ENCODE measurements at places on chromosomes 12 and 14.

GRCh38 chr12:95198914-95199313 is 18.4 kb downstream of the FGD6 start:
- no peak for DNase-seq

DNA sequence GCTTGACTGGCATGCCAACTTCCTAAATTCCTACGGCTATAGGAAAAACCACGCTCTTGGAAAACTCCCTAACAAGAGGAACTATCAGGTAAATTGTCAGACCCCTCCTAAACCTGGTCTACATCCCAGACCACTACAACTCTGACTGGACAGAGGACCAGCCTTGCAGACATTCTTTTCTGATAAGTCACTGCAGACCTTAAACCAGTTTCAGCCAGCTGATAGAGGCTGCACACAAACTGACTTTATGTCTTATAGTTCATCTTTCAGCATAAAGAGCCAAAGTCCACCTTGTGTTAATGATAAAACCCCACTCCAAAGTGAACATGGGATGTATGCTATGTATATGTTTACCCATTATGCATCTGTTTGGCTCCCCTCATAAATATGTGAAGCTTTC is 166.6 kb downstream of the KTN1 start:
- no peak for DNase-seq

DNA sequence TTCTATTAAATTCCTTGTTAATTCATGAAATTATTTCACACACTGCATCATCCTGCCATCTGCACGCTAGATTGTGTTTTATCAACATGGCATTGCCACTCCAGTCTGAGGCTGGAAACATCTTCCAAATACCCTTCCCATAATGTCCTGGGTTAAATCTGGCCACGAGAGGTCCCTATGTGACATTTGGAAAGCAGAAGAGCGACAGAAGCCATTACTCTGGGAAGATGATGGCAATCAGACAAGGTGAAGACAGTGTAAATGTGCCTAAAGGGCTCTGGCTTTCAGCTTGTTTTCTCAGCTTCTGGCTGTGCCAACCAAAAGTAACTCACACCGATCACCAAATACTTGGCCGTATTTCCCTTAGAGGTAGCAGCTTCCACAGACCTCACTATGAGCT is 144.8 kb downstream of the CAPZA3 start:
- no peak for DNase-seq

DNA sequence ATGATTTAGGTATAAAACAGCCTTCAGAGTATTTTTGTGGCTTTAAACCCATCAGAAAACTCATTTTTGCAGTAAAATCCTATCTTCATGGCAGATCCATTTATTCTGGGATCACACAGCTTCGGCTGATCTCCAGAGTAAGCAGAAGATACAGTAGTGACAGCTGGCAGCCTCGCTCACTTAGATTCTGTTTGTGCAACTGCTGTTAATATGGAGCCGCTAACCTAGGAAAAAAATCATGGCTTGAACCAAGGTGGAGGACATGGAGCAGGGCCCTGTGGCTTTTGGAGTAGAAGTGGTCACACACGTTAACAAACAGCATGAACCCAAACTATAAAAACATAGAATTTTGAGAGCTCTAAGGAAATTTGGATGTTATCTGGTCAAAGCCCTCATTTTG is 137.2 kb upstream of the ARHGAP5 start:
- DNase-seq: no peak

- no peak for DNase-seq
Observed at GRCh38 chr14:87960013-87960787, 32.8 kb downstream of the GALC start.

DNA sequence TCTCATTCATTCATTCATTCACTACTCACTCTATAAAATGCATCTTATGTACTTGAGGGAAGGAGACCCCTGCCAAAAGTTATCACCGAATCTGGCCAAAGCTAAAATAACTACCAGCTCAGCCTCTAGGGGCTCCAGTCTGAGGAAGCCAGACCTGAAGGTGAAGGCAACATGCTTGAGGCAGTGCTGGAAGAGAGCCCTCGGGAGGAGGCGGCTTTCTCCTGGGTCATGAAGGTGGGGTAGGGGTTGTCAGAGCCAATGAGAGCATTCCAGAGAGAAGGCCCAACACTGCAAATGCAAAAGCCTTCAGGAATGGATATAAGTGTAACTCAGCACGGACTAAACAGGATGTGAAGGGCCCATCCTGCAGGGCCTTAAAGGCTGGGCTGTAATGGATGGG is 62.4 kb downstream of the GSC start:
- no peak for DNase-seq

DNA sequence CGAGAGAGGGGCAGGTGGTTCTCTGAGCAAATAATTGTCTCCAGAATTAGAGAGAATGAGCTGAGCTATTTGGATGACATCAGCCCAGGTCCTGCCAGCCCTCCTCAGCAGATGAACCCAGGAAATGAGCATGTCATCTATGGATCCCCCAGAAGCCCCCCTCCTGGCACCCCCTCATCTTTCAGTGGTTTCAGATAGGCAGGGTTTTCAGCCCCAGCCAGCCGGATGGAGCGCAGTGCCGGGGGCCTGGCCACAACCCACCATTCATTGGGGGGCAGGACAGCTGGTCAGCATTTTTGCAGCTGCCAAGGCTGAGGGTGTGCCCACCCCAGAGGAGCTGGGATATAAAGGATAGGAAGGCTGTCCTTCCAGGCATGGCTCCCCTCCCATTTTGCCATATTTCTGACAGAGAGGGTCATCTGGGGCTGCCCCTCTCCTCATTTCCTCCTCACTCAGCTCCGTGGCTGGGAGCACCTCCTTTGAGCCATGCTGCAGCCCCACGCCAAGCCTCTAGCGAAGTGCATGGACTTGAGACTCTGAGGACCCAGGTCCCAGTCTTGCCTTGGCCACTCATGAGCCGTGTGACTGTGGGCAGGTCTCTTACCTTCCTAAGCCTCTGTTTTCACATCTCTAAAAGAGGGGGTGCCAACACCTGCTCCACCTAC is 6.0 kb upstream of the KRT71 start:
- no peak for DNase-seq

GRCh38 chr12:19382563-19382962 is 56.7 kb upstream of the AEBP2 start:
- DNase-seq: no peak

DNA sequence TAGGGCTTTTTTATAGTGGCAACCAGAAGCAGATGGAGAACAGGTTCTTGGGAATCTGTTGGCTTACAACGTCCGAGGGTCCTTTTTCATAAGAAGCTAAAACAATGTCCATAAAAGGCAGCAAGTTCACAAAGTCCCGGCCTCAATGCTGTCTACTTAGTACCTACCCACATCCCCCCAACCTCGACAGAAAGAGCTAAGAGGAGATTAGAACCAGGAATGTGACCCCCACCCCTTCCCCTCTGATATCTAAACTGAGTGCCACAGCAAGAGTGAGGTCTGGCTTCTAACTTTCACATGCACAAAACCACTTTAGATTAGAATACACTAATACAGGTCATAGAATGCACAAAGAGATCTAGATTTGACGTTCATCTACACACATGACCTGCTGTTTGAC is 4.5 kb downstream of the DPF3 start:
- DNase-seq: no peak

- no peak for DNase-seq
Observed at GRCh38 chr12:100826323-100826722, 31.7 kb downstream of the ANO4 start.

DNA sequence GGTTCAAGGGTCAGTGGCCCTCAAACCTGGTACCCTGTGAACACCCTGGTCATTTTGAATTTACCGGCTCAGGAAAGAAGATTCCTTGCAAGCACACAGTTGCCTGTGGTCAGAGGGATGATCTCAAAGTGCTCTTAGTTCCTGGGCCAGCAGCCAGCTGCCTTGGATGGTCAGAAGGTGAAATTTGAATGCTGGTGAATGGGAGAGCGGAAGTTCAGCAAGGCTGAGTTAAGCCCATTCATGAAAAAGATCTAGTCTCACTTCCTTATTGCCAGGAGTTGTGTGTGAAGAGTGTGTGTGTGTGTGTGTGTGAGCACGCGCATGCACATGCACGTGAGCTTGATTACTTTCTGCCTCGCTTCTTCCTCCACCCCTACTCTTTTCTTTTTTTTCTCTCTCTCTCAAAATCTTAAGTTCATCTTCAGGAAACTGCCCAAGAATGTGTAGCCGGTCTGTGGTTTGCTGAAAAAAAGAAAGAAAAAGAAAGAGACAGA is 155.5 kb upstream of the CCND2 start:
- DNase-seq: no peak

- no peak for DNase-seq
Observed at GRCh38 chr14:69093631-69094421, 59.1 kb downstream of the DCAF5 start.

DNA sequence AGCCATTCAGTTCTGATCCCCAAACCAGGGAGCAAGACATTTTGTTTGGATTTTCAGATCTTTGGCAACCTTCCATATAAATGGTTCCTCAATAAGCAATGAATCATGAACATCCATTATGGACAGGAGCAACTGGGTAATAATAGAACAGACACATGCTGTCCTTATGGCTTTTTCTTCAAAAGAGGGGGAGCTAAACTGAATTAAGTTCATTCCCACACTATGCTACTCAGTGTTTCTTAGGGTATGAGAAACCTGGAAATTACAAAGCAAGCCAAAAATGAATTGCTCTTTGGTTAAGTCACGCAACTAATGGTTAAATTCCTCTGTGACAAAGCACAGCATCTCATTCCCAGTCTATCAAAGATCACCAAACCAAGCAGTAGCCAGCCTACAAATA is 51.0 kb downstream of the PTGER2 start:
- no peak for DNase-seq

- no peak for DNase-seq
Observed at GRCh38 chr12:39867631-39868327, 238.1 kb downstream of the SLC2A13 start.

DNA sequence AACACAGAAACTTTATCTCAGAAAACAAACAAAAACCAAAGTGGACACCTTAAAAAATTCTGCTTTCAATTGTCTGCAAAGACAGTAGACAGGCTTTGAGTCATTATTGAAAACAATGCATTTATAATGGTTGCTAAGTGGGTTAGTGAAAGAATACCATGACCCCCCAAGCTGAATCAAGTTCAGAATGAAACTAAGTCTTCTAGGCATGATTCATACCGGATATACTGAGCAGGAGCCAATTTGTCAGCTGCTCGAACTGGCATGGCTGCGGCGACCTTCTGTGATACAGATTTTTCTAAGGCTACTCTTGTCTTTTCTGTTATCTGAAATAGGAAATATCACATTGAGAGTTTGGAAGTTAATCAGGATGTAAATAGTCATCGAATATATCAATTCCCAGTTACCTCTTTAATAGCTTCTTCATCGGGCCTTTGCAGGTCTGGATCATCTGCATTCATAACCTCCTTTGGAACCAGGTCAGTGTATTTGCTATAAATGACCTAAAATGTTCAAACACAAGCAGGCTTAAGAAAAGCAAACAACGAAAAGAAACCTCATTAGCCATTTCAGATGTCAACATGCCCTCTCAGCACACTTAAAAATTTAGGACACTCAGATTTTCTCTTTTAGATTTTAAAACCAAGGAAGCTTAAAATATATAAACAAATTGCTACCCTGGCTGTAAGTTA is 22.3 kb downstream of the SNW1 start:
- no peak for DNase-seq

DNA sequence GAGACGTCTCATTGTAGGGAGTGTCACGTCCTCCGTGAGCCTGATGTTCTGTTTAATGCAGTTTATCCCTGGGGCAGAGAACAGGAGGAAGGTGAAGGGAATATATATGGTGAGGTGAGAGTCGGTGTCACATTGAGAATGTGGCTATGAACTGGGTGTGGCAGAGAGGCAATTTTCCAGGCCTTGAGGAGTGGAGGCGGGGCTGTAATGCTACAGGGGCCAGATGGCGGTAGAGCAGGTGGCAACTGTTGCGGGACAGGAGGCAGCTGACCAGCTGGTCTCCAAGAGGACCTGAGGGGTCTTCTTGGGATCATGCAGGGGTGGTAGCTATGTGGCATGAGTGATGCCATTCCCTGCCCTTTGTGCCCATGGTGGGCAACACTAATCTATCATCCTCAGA is 59.6 kb downstream of the CACNA1C start:
- no peak for DNase-seq

DNA sequence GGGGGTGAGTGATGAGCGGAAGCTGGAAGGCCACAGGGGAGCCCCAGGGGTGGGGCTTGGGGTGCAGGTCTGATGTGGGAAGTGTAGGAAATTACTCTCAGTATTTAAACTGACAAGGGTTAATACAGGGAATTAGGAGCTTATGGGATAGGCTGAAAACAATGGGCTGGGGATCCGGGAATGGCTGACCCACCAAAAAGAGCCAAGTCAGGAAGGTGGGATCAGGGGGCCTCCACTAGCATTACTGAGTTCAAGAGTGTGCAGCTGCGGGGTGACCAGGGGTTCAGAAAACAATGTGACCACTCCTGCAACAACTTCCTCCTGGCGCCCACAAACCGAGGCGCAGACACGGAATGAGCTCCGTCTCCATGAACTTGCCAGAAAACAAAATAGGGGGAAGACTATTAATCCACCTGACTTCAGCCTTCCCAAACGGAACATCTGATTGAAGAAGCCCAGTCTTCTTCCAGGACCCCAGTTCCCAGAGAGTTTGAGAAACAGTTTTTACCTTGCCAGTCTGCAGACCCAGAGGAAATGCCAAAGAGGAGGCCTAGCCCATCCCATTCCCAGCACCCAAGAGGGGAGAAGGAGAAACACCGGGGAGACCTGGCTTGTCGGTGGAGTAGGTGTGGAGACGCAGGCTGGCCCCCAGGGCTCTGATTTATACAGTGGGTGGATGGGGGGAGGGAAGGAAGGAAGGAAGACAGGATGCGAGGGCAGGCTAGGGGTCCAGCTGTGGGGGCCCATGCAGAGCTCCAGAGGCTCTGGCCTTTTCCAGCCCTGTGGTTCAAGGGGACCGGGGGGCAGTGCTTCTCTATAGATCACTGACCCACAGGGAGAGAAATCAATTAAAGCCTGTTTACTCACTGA is 16.5 kb upstream of the YY1 start:
- DNase-seq: no peak

GRCh38 chr12:64452559-64453329 is 824 bp downstream of the TBK1 start:
- DNase-seq: no peak

GRCh38 chr12:4719821-4720636 is at the start of gene GALNT8:
Gene GALNT8 (plus strand): TSS chr12:4720400. CDS start chr12:4720678, 278 bp downstream.
- DNase-seq: no peak

GRCh38 chr12:129241852-129242251 is 388.6 kb downstream of the GLT1D1 start:
- no peak for DNase-seq

GRCh38 chr14:85789506-85789905 is 259.6 kb downstream of the FLRT2 start:
- no peak for DNase-seq
